ENCODE measurements at places on chromosomes 3 and 15.

DNA sequence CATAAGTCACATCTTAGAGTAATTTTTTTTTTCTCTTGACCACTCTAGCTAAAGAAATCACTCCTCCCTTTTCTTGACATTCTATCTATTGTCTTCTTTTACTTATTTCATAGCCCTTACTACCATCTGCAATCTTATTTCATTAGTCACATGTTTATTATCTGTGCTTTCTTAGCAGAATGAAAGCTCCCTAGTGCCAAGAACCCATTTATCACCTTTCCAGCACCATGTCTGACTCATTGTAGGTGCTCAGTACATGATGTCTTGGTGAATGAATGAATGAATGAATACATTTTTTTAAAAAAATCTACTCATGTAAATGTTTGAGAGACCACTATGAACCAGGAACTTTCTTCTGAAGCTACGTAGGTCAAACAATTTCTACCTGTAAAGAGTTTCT lies 157.2 kb downstream of the CADPS start:
- DNase-seq: no peak

- no peak for DNase-seq
Measured at GRCh38 chr3:180678231-180678630, 1.1 kb downstream of the CCDC39 start.

- no peak for DNase-seq
Measured at GRCh38 chr3:61110576-61110975, 140.7 kb downstream of the FHIT start.

GRCh38 chr15:65287520-65287855 lies 805 bp upstream of the PARP16 start:
- DNase-seq: no peak

DNA sequence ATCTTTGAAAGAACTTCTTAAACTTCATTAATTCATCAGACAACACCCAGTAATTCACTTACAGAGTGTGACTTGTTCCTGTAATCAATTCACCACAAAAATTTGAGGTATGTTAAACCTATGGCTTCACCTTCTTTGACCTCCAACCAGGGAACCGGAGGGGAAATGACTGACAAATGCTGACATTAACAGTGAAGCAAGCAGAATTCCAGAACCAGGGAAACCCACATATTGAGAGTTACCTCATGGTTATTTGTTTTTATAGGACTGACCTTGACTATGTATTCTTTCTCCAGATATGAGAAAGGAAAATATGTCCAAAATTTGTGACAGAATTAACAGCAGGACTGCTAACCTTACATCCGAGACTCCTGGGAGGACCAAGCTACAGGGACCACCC lies 2.7 kb downstream of the P3H2 start:
- DNase-seq: no peak

DNA sequence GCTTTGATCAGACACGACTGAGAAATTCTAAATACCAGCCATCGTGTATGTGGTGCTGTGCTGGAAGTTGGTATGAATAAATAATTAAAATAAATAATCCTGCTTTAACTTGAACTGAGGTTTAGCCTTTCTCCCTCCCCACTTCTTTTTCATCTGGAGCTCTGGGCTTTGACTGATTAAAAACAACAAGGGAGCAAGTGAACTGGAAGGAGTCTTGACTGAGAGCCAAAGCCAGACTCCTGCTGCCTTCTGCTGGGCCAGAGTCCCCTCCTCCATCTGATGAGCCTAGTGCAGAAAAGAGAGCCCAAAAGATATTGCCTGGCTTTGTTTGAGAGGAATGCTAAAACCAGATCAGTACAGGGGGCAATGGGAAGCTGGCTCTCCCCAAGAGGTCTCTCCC lies 96.0 kb downstream of the CCNL1 start:
- no peak for DNase-seq

DNA sequence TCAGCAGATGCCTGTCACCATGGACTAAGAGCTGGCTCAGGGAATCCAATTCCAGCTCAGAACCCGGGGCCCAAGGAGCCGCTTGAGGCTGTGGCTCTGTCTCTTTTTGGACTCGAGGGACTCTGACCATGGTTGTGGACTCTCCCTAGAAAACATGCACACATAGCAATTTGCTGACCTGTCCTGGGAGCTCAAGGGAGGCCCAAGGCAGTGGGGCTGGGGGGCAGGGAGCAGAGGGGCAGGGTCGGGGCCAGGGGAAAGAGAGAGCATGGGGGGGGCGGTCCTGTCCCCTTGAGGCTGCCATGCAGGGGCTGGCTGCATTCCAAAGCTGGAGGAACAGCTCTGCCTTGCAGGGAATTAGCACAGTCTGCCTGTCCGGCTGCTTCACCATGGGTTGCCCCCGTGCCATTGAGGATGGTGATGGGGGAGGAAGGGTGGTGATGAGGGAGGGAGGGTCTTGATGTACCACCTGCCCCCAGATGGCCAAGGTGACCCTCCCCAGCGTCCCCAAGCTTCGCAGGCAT lies 190.1 kb downstream of the GOLGA6L6 start:
- DNase-seq: no peak

DNA sequence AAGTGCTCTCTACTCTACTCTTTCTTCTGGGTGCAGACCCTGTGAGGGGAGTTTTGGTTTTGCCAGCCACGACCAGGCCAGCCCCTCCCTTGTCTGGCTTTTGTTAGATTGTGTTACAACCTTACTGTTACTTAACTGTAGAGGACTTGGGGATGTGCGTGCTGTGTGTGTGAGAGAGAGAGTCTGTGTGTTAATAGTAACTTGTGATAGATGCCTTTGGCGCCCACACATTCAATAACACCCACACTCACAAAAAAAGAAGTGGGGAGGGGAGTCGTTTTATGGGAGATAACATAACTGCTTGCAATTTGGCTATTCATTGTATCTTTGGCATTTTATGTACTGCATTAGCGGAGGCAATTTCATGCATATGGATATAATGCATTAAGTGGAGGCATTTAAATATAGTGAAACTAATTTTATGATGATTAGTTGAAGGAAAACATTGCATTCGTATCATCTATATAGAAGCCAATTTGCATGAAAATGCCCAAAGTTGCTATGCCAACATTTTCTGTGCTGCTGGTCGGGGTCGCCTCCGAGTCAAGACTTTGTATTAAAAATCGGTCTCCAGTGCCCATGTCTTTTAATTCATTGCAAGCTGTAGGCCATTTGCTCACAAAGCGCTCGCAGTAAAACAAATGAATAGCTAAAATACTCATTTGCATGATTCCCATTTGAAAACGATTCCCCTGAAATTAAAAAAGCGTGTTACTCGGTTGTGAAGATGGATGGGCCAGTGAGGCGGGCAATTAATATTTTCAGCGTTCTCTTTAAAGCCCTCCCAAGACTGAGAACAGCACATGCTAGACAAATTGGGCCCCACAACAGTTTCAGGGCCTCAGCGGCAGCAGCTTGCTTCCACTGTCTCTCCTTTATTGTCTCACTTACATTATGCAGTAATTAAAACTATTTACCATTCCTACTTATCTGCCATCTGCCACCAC lies 158.5 kb upstream of the SMAD3 start:
- DNase-seq: no peak

- DNase-seq: peak; percentile 79
Measured at GRCh38 chr15:101014921-101015841, 96.0 kb downstream of the LRRK1 start.

- no peak for DNase-seq
Measured at GRCh38 chr3:135197246-135197645, 402.2 kb downstream of the EPHB1 start.

GRCh38 chr3:152610622-152611021 lies 224.3 kb upstream of the P2RY1 start:
- no peak for DNase-seq

- no peak for DNase-seq
Measured at GRCh38 chr3:16551342-16551976, 38.0 kb upstream of the RFTN1 start.

DNA sequence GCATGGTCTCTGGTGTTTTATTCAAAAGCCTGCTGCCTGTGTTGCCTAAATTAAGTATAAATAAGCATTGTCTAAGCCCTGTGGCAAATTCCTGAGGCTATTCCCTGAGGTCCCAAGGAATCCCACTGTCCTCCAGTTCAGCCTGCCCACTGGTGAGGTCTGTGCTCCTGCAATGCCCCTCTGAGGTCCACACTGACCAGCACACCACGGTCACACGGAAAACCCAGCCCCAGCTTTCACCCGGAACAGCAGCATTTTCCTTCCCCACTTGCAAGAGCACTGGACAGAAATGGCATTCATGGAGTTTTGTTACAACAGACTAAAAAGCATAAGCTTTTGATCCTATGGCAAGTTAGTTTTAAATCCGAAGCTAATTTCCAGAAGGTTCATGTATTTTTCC lies 234.0 kb downstream of the KLF13 start:
- no peak for DNase-seq

GRCh38 chr3:129521611-129522010 lies 6.8 kb upstream of the RHO start:
- DNase-seq: no peak

GRCh38 chr15:40633178-40633577 lies 39.1 kb downstream of the KNL1 start:
- no peak for DNase-seq

DNA sequence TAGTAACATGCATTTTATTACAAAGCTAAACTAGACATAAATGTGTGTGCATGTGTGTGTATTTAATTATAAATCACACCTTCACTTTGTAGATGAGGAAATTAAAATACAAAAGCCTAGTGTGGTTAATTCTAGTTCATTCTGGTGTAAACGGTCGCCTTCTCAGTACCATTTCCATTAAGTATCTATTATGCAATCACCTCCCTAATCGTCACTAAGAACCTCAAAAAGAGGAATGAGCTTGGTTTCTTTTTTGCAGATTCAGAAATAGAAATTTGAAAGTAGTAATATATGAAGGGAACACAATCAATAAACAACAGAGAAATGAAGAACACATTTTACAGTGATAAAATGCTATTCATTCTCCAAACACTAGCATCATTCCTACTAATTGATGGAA lies 233.2 kb downstream of the ZBBX start:
- no peak for DNase-seq

GRCh38 chr15:60589728-60590127 lies 110.8 kb upstream of the ICE2 start:
- no peak for DNase-seq

DNA sequence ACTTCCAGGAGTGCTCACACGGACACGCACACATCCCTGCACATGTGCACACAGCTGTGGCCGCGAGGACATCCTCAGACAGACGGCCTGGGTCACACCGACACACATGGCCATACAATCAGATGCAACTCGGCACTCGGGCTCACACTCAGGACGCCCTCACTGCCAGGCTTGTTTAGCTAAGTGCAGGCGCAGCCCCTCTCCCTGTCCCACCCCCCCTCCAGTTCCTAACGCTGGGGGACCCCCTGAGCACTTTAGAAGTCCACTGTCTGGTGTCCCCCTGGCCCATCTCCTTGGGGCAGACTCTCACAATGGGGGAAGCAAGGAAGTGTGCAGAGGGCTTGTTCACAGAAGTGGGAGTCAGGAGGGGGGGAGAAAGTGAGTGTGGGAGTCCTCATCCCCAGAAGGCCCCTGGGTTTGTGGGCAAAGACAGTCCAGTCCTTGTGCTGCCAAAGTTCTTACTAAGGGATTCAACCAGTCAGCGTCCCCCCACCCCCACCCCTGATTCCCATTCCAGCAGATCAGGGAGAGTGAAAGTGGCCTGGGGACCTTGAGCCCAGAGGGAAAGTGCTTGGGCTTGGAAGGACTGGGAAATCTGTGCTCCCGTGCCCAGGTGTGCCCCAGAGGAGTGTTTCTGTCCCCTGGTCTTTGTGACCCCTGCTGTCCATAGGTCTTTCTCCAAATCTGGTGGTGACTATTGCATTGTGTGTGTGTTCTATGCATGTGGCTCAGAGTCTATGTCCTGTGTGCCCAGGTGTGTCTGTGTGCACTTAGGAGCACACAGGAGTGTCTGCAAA lies 767 bp upstream of the GATA2 start:
- no peak for DNase-seq

DNA sequence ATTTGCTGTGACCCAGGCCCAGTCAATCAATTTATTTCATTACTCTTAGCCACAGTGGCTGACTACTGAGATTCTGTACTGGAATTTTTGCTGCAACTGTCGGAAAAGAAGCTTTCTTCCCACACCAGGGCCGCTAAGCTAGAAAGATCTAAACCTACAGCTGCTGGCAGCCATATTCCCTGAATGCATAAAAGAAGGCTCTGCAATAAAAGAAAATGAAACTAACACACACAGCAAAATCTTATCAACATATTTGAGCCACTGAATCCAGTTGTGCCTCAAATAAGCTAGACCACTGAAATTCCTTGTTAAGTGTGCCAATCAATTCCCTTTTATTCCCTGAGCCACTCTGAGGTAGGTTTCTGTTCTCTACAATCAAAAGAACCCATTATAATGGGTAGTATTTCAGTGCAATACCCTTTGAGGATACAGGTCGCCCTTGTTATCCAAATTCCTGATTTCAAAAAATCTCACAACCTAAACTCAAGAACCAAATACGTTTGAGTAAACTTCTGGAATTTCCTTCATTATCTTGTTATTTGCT lies 60.3 kb downstream of the MYO9A start:
- DNase-seq: no peak

DNA sequence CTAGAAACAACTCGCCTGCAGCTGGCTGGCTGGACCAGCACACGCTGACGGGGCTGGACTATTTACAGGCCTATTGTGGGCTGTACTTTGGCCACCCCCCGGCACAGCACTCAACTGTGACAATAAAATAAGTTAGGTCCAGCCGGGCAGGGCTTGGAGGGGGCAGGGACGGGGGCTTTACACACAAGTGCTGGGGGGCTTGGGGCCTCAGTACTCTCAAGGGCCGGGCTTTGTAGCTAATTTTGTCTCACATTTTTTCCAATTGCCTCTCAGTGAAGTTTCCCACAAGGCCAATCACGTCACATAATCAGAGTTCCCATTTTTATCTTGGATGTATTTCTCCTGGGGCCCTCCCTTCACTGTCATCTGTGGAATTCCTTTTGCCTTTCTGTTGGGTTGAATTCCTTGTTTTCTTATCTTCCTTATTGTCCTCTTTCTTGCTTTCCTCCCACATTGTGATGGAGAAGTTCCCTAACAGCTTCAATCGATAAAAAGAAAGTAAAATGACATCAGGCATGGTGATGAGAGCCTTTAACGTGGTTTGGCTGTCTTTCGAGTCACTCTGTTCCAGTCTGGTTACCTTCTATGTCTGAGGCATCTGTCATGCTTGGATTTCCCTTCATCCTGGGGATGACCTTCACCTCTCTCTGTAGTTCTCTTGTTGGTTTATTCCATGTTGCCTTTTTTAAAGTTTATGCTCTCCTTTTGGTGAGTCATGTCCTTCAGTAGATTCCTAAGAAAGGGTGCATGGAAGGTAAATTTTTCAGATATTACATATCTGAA lies 44.1 kb upstream of the CMTM7 start:
- peak; percentile 60 for DNase-seq
